ENCODE measurements at places on chromosomes 4 and X. TPM values are rescaled to one million over a fixed set of nuclear protein-coding genes. Genes with fewer than 3 reads are reported as not detected.

DDX53 gene
- not detected for total RNA-seq

GRCh38 chr4:101981756-101982155 is 191.2 kb downstream of the BANK1 start:
- no peak overlapping the region for H3K4me3 ChIP-seq
- H3K36me3 ChIP-seq, result no peaks in the 10 kb centered on the region
- no peaks in the 10 kb centered on the region for H3K27me3 ChIP-seq
- no peaks in the 10 kb centered on the region for H3K4me1 ChIP-seq
- DNase-seq, result no peak

GRCh38 chrX:154918060-154918483 is 31.9 kb downstream of the F8A1 start:
- no peaks in the 10 kb centered on the region for H3K27me3 ChIP-seq
- no peaks in the 10 kb centered on the region for H3K36me3 ChIP-seq
- DNase-seq, result peak; percentile 20
- H3K4me1 ChIP-seq, result no peaks in the 10 kb centered on the region
- H3K27ac ChIP-seq, result no peak overlapping the region

CD38 gene
- 9.0 TPM for total RNA-seq

KCNIP4 gene
- not detected for total RNA-seq

DNA sequence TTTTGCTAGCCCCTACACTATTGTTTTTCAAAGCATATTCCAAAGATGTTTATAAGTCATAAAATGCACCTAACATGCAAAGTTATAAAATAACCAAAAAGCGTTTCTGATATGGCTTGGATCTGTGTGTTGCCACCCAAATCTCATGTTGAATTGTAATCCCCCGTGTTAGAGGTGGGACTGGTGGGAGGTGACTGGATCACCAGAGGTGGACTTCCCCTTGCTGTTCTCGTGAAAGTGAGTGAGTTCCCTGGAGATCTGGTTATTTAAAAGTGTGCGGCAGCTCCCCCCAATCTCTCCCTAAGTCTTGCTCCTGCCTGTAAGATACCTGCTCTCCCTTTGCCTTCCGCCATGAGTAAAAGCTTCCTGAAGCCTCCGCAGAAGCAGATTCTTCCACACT is 22.8 kb upstream of the SORBS2 start:
- H3K36me3 ChIP-seq, result no peaks in the 10 kb centered on the region
- DNase-seq, result no peak
- no peak overlapping the region for H3K27ac ChIP-seq
- H3K4me1 ChIP-seq, result no peaks in the 10 kb centered on the region
- H3K4me3 ChIP-seq, result no peak overlapping the region
- no peaks in the 10 kb centered on the region for H3K27me3 ChIP-seq

Data from CD8-positive, alpha-beta memory T cell (primary cell).